Activated naive CD8-positive, alpha-beta T cell treated with anti-CD3 and anti-CD28 coated beads, Interleukin-2, amount 10 ng/mL, durations not matched to agents 7 days and 5 days (primary cell): ENCODE measurements at places on chromosomes 2 and 18. TPM values are rescaled to one million over a fixed set of nuclear protein-coding genes. Genes with fewer than 3 reads are reported as not detected.

Gene TPO
- total RNA-seq, result not detected

Gene MLPH
- total RNA-seq, result not detected

Gene TRIM43B
- not detected for total RNA-seq

Gene IMP4
- total RNA-seq, result 64.9 TPM

Gene LAMA1
- total RNA-seq, result not detected

Gene CLIP4
- 36.2 TPM for total RNA-seq

Gene METTL21A
- 21.6 TPM for total RNA-seq

Gene ALMS1
- total RNA-seq, result 20.1 TPM

Gene ALPG
- total RNA-seq, result not detected

DNA sequence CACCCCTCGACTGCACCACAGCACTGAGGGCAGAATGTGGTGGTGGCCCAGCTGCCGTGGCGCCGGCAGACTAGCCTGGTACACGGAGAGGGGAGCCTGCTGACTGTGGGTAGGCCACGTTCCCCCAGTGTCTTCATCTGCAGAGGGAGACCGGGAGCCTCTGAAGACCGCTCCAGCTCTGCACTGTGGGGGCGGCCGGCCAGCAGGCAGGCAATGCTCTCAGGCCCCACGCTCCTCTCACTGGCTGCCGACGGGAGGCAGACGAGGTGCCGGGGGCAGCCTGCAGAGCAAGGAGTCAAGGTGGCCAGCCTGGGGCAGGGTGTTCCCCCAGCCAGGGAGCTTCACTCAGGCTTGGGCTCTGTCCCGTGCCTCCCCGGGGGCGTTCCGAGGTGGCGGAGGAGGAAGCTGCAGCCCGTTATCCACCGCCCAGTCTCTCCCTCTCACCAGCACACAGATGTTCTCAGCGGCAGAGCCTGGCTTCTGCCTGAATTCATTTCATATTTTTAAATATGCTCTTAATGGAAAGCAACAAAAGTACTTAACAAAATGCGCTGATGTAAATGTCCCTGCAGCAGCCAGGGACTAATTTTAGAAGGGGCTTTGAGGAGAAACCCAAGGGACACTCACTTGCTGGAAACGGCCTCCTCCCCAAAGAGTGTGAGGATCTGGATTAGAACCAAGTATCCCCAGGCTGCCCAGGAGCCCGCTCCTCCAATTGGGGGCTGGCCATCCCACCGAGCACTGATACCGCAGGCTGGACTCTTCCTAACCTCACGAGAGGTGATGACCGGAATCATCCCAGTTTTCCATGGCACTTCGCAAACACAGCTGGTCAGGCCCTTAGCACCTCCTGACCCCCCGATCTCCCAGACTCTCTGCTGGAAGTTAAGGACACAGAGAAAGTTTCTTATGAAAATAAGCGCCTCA, 87.8 kb downstream of the HDAC4 start:
- DNase-seq, result no peak

DNA sequence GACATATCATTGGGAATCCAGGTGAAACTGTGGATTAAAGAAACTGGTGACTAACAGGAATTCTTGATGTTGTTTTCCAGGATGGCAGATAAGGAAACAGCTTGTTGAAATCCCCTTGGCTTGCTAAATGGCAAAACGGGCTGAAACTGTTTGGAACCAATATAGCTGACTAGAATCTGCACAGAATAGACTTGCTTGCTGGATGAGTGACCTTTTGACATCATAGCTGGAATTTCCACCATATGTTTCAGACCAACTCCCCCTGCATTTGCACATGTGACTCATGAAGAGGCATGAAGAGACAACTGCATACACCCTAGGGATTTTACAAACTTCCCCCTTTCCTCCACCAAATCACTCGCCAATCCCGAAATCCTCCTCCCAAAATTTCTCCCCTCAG, 87.7 kb upstream of the LYPD1 start:
- DNase-seq, result no peak

DNA sequence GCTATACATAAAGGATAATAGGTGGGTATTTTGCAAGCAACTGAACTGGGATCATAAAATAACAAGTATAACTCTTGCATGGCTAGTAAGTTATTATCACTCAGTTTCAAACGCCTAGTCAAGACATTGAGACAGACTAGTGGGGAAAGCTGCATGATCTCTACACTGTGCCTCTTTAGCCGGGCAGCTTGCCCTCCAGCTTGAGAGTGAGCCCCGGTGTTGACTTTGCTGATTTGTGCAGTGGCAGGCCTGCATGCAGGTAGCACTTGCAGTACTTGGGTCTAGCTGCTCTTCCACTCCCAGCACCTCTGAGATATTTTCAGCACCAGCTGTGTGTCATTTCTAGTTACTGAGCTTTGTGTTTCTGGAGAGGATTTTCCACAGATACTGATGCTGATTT, 118.8 kb upstream of the DAPL1 start:
- no peak for DNase-seq

GRCh38 chr18:73924836-73925235, 222.8 kb downstream of the FBXO15 start:
- no peak for DNase-seq

- no peak for DNase-seq
Measured at GRCh38 chr18:46622999-46623398, 34.0 kb downstream of the LOXHD1 start.

GRCh38 chr2:237533668-237534161, 32.7 kb upstream of the PRLH start:
- no peak for DNase-seq

DNA sequence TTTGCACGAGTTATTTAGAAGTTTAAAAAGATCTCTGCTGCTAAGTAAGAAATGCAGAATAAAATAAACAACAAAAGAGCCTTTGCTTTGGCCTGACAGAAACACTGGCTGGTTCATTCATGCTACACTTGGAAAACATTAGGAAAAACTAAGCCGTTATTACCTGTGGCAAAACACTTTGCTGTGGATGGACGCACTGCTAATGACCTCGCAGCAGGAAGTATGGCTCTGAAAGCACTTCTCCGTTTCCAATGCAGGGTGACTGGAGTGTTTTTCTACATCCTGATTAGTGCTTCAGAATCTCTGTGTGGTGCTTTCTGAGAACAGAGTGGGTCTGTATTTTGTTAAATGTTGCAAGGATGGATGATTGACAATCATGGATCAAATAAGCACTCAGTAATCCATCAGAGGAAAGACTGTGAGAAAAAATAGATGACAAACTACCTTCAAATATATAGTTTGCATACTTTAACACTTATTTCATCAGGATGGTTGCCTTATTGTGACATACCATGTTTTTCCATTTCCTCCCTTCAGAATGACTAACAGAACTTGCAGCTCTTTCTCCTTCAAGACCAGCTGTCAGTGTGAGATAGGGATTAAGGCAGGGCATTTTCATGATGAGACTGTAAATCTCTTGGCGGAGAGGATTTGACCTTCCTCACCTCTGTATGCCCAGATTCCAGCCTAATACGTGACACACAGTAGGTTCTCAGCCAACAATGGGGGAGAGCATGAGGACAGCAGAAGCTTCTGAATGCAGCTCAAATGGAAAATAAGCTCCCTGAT, 38.0 kb downstream of the LINC00305 start:
- DNase-seq, result no peak

GRCh38 chr2:233940376-233941276, 23.5 kb downstream of the TRPM8 start:
- no peak for DNase-seq

GRCh38 chr18:58194028-58194427, 150.0 kb downstream of the NEDD4L start:
- no peak for DNase-seq

GRCh38 chr18:40325988-40326387, 1629.0 kb upstream of the PIK3C3 start:
- DNase-seq, result no peak

DNA sequence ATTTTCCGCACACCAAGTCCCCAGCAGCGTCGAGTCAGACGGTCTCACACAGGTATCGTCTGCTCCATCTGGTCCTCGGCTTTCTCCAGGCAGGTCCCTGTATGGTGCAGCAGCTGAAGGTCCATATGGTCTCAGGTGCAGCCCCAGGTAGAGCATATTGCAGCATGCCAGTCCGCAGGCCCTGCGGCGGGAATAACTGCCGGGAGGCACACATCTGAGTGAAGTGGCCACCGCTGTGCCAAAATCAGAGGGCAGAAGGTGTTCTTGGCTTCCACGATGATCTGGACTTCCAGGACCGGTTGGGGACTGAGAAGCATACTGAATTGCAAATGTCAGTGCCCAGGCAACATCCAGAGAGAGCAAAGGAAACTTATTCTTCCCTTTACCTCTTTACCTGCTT, 320.3 kb downstream of the RNF144A start:
- no peak for DNase-seq

DNA sequence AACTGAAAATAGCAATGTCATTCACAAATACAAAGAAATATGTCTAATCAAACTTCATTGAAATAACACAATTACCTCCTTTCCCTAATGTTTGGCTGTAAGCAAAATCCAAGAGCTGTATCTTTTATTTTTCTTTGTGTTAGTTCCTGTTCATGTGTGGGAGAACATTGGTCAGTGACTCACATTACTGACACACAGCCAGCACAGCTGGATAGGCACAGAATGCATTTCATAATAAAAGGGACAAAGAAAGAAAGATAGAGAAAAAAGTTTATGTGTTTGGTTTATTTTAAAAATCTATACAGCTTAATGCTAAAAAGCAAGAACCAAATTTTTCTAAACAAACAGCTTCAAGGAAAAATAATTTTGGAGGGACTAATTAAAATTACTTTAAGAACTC, 185.6 kb upstream of the COL3A1 start:
- DNase-seq, result no peak

DNA sequence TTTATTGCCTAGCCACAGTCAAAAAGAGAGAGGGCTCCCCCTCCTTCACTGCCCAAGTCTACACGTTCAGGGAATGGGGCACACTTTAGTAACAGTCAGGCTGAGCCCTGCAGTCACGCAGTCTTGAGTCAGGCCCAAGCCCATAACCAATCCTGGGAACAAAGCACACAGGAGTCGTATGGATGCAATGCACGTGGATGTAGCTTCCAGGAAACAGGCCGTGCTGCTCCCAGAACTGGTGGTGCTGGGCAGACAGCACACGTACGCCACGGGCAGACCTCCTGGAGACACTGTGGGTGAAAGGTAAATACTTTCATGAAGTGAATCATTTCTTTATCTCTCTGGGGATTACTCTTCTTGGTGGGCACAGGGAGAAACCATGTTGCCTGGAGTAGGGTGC, 30.0 kb upstream of the MBP start:
- DNase-seq, result no peak

DNA sequence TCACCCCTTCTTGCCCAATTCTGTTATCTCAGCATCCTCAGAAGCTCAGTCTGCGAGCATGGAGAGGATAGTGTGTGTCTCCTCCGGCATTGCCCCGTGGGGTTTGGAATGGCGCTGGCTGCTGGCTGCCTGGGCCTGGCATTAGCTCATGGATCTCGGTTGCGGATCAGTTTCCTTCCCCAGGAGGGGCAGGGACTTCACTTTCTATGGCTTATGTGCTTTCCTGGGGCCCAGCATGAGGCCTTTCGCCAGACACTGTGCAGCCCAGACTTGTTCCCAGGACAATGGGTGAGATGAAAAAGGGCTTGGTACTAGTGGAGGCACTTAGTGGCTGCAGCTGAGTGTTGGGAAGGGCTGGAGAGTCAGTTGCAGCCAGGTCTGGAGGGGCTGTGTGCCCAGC, 143.3 kb downstream of the GLI2 start:
- DNase-seq, result no peak

- no peak for DNase-seq
Measured at GRCh38 chr2:175806570-175806969, 195.5 kb downstream of the LNPK start.

DNA sequence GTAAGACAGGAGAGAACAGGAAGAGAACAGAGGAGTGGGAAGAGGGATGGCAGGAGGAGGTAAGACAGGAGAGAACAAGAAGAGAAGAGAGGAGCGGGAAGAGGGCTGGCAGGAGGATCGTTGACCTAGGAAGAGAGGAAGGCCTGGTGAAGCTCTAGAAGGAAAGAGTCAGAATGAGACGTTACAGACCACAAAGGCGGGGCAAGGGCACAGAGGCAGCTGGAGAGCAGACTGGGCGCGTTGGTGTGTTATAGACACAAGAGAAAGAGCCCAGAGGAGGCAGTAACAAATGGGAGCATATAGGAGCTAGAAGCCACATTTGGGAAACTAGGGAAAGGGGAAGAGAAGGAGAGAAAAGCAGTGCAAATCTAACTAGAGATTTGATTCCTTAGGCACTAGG, 26.6 kb downstream of the PTRHD1 start:
- no peak for DNase-seq

DNA sequence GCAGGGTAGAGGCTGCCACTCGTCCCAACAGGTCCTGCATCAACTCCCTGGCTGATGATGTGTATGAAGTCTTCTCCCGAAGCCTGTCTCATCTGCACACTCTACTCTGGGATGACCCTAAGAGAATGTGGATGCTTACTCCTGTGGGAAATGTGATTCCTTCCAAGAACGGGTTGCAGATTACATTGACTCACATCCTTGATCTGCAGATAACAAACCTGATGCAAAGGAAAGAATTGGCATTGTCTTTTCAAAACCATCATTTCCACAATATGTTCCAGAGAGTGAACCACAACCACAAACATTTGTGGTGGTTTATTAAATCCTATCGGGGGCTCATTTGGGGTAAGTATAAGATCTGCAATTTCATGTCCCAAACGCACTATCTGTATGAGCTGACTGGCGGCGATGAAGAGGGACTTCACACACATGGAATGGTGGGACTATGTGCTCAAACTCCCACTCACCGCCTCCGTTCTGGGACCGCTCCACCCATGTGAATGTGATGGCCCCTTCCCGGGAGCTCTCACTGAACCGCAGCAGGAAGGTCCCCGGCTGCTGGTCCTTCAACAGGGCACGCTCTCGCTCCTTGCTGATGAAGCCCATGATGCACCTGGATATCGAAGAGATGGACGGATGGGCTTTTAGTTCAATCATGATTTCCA, 35.5 kb downstream of the STAT1 start:
- no peak for DNase-seq

DNA sequence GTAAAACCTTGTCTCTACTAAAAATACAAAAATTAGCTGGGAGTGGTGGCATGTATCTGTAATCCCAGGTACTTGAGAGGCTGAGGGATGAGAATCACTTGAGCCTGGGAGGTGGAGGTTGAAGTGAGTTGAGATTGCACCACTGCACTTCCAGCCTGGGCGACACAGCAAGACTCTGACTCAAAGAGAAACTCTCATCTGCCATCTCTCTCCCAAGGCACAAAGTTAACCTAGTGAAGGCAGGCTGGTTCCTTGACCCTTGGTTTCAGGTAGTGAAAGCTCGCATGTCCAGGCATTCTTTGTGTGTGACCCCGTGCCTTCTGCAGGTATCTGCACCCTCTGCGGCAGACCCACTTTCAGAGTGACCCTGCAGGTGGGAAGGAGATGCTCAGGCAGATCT, 100.0 kb downstream of the WDSUB1 start:
- DNase-seq, result no peak
